ENCODE measurements at places on chromosomes 12 and 14. TPM values are rescaled to one million over a fixed set of nuclear protein-coding genes. Genes with fewer than 3 reads are reported as not detected.

Gene PRB2
- total RNA-seq, result not detected

Gene MMP17
- 6.3 TPM for total RNA-seq

Gene IGF1
- 4.9 TPM for total RNA-seq

Gene GPRC5A
- 890 TPM for total RNA-seq

GRCh38 chr12:68176257-68176656 lies 16.7 kb upstream of the IFNG start:
- H3K4me1 ChIP-seq, result no peaks in the 10 kb centered on the region
- H3K4me3 ChIP-seq, result no peak overlapping the region
- no peak for DNase-seq
- H3K27me3 ChIP-seq, result no peaks in the 10 kb centered on the region

- no peaks in the 10 kb centered on the region for H3K27me3 ChIP-seq
- peak overlapping the region; percentile 13 for H3K4me3 ChIP-seq
- peaks cover 10% of the 10 kb centered on the region for H3K4me1 ChIP-seq
- no peak for DNase-seq
Measured at GRCh38 chr12:94690198-94690771, 39.9 kb upstream of the TMCC3 start.

DNA sequence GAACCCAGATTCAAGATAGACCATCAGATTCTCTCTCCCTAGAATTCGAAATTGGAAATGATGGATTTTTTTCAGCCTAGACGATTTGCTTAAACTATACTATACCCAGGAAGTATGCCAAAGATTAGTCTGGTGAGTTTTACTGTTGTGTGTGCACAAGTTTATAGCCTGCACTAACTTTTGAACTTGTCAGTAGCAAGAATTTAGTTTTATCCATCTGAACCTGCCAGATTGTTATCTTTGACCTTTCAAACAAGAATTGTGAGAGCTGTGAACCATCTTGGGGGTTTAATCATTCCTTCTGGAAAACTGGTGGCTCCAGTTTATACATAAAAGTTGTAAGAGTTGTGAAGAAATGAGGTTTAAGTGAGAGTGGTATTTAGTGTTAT lies 243.5 kb upstream of the DAAM1 start:
- no peak overlapping the region for H3K27ac ChIP-seq
- H3K4me1 ChIP-seq, result no peaks in the 10 kb centered on the region
- H3K4me3 ChIP-seq, result no peak overlapping the region
- no peaks in the 10 kb centered on the region for H3K36me3 ChIP-seq
- DNase-seq, result no peak

DNA sequence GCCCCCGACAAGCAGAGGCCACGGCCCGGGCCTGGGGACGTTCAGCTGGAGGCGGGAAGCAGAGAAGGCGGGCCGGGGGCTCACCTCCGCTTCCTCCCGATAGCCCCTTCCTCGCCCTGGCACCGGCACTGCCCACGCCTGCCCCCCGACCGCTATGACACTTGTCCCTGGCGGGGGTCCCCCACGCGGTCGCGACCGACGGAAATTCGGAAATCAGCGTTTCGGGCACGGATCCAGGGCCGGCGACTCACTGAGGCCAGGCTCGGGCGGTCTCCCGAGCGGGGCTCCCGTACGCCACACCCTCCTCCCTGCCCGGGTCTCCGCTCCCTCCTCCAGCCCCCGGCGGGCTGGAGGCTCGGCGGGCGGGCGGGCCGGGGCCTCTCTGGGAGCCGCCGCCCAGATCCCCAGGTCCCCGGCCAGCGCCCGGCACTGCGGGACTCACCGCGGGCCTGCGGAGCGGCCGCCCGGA lies 581 bp downstream of the PITPNM2 start:
- peak overlapping the region; percentile 79 for H3K27ac ChIP-seq
- no peaks in the 10 kb centered on the region for H3K27me3 ChIP-seq
- H3K36me3 ChIP-seq, result no peaks in the 10 kb centered on the region
- H3K4me3 ChIP-seq, result peak overlapping the region; percentile 67

- DNase-seq, result no peak
- H3K4me3 ChIP-seq, result no peak overlapping the region
- H3K36me3 ChIP-seq, result no peaks in the 10 kb centered on the region
- no peaks in the 10 kb centered on the region for H3K27me3 ChIP-seq
- no peak overlapping the region for H3K27ac ChIP-seq
Measured at GRCh38 chr12:131947482-131948027, 2.2 kb upstream of the EP400 start.

- peaks cover 22% of the 10 kb centered on the region for H3K4me1 ChIP-seq
- H3K27ac ChIP-seq, result peak within 1 kb of the TSS; percentile 98
- H3K36me3 ChIP-seq, result no peaks in the 10 kb centered on the region
- H3K27me3 ChIP-seq, result no peaks in the 10 kb centered on the region
- peak; percentile 100 for DNase-seq
Measured at GRCh38 chr12:108731105-108731865, at the start of gene CORO1C. Gene CORO1C (minus strand): TSS chr12:108731518. CDS start chr12:108701318, 30,200 bp downstream.

DNA sequence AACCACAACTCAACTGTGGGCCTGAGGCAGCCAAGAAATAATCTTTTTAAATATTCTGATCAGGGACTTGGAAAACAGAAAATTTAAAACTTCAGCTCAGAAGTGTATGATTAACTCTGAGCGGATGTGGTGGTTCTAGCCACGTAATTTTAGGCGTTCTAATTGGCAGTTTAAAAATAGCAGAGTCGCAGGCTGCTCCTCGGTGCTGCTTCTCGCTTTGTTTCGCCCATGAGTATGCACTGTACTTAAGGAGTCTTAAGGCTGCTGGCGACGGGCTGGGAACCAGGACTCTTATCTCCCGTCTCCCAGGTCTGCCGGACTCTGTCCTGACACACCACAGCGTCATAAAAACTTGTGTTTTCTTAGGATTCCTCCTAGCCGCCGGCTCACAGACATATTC lies 113.4 kb upstream of the PELI2 start:
- H3K27ac ChIP-seq, result peak overlapping the region; percentile 23
- DNase-seq, result peak; percentile 45
- no peaks in the 10 kb centered on the region for H3K36me3 ChIP-seq
- peak overlapping the region; percentile 19 for H3K4me3 ChIP-seq

DNA sequence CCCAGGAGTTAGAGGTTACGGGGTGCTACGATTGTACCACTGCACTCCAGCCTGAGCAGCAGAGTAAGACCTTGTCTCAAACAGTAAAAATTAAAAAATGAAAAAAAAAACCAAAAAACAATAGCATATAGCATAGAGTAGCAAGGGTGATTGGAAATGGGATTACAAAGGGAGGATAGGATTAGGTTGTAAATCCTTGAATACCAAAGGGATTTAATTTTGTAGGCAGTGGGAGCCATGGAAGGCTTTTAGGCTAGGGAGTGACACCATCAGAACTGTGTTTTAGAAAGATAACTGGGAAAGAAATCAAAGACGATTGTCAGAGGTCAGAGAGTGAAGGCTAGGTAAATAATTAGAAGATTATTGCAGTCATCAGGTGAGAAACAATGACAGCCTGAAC lies 2.8 kb upstream of the SGPP1 start:
- no peak overlapping the region for H3K27ac ChIP-seq
- DNase-seq, result no peak
- H3K4me1 ChIP-seq, result peaks cover 11% of the 10 kb centered on the region
- H3K4me3 ChIP-seq, result no peak overlapping the region
- H3K36me3 ChIP-seq, result no peaks in the 10 kb centered on the region

- no peaks in the 10 kb centered on the region for H3K36me3 ChIP-seq
- H3K27me3 ChIP-seq, result no peaks in the 10 kb centered on the region
- no peaks in the 10 kb centered on the region for H3K4me1 ChIP-seq
- H3K27ac ChIP-seq, result no peak overlapping the region
- no peak overlapping the region for H3K4me3 ChIP-seq
Measured at GRCh38 chr14:81826081-81826480, 292.4 kb upstream of the SEL1L start.

DNA sequence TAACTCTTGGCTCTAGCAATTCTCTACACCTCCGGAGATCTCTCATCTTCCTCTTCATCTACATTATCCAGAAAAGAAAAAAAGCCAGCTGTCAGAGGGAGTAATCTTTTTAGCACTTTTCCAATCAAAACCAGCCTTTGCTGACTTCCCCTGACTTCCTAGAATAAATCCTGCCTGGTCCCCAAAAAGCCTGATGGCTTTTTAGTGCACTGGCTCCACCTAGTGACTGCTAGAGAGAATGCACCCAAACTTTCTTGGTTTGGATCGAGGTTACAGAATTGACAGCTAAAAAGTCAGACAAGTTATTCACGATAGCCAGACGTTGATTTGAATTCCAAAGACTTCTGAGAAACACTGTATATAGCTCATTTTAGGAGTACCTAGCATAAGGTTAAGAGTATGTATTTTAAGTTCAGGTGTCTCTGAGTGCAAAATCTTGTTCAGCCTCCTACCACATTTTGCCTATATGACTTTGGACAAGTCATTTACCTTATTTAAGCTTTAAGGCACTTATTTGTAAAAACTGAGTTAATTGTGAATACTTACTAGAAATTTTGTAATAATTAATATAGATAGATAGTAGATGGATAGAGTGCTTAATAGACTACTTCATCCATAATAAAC lies 185.7 kb upstream of the GRIN2B start:
- DNase-seq, result no peak
- no peak overlapping the region for H3K4me3 ChIP-seq
- no peaks in the 10 kb centered on the region for H3K4me1 ChIP-seq
- no peaks in the 10 kb centered on the region for H3K27me3 ChIP-seq
- no peaks in the 10 kb centered on the region for H3K36me3 ChIP-seq

DNA sequence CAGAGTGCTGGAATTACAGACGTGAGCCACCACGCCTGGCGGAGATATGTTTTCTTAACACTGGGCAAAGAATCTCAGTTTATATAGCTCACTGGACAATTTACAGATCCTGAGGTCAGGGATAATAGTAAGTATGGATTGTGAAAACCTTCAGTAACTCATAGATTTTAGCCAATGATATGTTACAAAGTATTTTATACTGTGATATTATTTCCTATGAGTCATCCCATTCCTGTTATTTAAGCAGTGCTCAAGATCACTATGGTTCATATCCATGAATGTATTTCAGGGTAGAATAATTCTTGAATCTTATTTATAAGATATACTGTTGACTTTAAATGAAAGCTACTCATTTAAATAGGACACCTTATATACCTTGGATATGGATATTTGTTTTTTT lies 107.2 kb downstream of the RAD51B start:
- no peaks in the 10 kb centered on the region for H3K4me1 ChIP-seq
- H3K36me3 ChIP-seq, result no peaks in the 10 kb centered on the region
- no peak overlapping the region for H3K4me3 ChIP-seq
- no peak overlapping the region for H3K27ac ChIP-seq
- H3K27me3 ChIP-seq, result no peaks in the 10 kb centered on the region

GRCh38 chr12:8078916-8079315 lies 3.2 kb upstream of the NECAP1 start:
- DNase-seq, result no peak
- H3K36me3 ChIP-seq, result no peaks in the 10 kb centered on the region
- H3K27ac ChIP-seq, result no peak overlapping the region
- peaks cover 22% of the 10 kb centered on the region for H3K4me1 ChIP-seq

DNA sequence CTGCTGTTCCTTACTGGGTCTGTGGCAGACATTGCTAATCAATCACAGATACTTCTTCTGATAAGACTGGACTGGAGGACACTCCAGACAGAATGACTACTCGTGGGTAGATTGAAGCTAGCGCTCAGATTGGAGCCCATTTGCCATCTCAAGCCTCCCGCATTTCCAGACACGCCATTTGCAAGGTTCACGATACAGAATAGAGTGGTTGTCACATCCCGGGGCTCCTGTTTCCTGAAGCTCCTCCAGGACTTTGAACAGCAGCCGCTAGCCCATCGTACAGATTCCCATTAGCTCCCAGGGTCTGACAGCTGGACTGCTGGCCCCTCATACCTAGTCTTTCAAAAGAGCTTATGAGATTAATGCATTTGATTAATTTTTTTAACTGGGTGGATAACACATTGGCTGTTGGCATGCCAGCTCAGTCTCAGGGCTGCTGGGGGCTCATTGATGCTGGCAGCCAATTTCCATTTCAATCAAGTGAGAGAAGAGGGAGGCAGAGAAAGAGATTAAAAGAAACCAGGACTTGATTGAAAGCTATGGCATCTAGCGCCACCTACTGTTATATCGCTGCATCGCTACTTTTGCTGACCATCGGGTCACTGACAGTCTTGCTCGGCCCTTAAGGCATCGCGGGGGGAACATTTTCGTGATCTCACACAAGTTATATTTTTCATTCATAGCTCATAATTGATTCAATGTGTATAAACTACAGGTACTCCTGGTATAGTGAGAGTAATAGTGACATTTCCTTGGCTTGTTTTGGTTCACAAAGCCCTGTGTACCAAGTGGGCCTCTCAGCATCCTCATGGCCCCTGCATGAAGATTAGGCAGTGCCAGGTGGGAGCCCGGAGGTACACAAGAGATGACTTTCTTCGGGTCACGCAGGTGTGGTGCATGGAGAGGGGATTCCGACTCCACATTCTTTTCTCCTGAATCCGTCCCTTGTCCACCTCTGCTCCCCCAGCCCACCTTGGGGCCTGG lies 78.6 kb downstream of the CCDC60 start:
- peaks cover 9% of the 10 kb centered on the region for H3K4me1 ChIP-seq
- H3K4me3 ChIP-seq, result no peak overlapping the region
- H3K36me3 ChIP-seq, result no peaks in the 10 kb centered on the region
- H3K27ac ChIP-seq, result no peak overlapping the region
- peak; percentile 36 for DNase-seq

- no peak overlapping the region for H3K27ac ChIP-seq
- H3K27me3 ChIP-seq, result no peaks in the 10 kb centered on the region
- H3K4me3 ChIP-seq, result no peak overlapping the region
- H3K4me1 ChIP-seq, result no peaks in the 10 kb centered on the region
- no peaks in the 10 kb centered on the region for H3K36me3 ChIP-seq
Measured at GRCh38 chr12:65663097-65663496, 161.2 kb upstream of the HMGA2 start.

DNA sequence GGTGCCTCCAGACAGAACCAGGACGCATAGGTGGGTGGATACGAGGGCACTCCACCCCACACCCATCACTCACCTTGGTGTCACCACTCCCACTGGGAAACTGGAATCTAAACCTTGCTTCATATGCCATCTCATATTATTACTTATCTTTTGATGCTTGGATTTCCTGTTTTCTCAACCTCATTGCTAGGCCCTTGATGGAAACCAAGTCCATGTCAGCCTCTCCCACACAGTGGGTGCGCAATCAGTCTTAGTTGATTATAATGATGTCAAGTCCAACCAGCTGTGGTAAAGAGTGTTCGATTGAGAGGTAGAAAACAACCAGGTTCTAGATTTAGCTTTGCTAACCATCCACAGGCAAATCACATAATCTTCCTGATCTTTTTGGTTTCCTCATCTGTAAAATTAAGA lies 584 bp upstream of the DDHD1 start:
- no peaks in the 10 kb centered on the region for H3K36me3 ChIP-seq
- peaks cover 33% of the 10 kb centered on the region for H3K4me1 ChIP-seq
- DNase-seq, result no peak
- H3K27ac ChIP-seq, result peak overlapping the region; percentile 86
- no peak overlapping the region for H3K4me3 ChIP-seq

DNA sequence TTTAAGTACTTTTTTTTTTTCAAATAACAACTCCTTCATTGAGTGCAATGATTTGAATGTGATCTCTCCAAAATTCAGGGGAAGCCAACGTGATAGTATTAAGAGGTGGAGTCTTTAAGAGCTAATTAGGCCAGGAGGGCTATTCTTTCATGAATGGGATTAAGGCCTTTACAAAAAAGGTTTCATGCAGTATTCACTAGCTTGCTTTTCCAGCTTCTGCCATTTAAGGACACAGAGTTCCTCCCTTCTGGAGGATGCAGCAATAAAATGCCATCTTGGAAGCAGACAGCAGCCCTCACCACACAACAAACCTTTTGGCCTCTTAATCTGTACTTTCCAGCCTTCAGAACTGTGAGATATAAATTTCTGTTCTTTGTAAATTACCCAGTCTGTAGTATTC lies 586.8 kb upstream of the LMO3 start:
- no peak for DNase-seq
- H3K36me3 ChIP-seq, result no peaks in the 10 kb centered on the region
- H3K4me3 ChIP-seq, result no peak overlapping the region

Measured in upper lobe of left lung (tissue), 6 donors.